DND-41 (cell line): ENCODE measurements at places on chromosomes 1 and 21.

GRCh38 chr1:166418344-166418933, 251.6 kb upstream of the FAM78B start:
- DNase-seq, result no peak

GRCh38 chr1:10779841-10780240, 16.6 kb downstream of the CASZ1 start:
- no peak for DNase-seq

DNA sequence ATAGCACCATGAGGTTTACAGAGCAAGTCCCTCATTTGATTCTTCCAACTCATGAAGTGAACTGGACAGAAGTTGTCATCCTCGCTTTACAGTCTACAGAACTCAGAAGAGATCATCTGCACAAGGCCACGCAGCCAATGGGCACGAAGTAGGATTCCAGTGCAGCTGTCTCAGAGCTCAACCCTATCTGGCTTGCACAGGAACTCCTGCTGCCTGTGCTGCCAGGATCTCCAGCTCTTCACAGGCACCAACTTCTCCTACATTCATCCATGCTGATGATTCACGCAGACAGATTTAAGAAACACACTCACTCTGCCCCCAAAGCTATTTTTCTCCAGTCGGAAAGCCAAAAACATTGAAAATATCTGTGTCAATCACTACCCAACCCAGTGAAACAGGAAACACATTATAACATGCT, 157.0 kb downstream of the RERE start:
- DNase-seq, result no peak

DNA sequence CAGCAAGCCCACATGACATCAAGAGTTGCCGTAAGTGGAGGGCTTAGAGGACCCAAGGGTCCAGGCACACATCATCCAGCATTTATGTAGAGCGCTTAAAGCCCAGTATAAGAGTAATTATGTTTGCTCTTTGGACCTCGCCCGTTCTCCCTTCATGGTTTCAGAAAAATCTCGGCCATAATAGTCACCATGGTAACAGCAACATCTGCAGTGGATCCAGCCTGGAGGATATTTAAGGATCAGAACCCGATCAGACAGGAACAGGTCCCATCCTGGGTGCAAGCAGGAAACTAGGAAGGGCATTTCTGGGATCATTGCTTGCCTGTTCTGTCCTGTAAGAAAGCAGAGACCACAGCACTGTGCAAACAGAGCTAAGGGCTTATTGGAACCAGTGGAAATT, 89.9 kb upstream of the KAZN start:
- DNase-seq, result no peak

DNA sequence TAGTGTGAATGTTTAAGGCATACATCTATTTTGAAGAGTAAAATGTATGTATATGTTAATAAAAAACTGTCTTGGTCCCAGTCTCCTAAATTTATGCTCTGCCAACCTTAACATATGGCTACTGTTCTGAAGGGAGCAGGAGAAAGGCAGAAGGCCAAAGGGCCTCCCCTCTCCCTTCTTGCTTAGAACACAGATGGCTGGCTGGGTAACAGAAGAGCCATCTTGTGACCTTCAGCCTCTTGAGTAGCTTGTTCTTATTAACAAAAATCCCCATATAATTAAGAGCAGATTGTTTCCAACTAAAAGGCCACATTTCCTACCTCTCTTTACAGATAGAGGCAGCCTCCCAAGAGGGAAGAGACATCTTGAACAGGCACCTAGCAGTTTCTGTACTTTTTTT, 36.1 kb downstream of the EPB41 start:
- DNase-seq, result no peak

- no peak for DNase-seq
Observed at GRCh38 chr1:4422504-4423289, 231.7 kb upstream of the AJAP1 start.

- peak; percentile 26 for DNase-seq
Observed at GRCh38 chr1:168553680-168554553, 10.1 kb upstream of the XCL2 start.

DNA sequence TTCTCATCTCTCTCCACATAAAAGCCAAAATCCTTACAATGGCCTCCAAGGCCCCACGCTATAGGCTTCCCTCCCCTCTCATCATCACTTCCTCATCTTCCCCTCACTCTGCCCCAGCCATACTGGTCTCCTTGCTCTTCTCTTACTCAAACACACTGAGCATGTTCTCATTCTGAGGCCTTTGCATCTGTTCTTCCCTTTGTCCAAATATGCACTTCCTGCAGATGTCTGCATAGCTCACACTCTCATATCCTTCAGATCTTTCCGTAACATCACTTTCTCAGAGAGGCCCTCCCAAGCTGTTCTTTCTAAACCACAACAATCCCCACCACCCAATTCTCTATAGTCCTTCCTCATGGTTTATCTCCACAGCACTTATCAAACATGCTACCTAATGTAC, 284.1 kb downstream of the HHIPL2 start:
- peak; percentile 6 for DNase-seq

DNA sequence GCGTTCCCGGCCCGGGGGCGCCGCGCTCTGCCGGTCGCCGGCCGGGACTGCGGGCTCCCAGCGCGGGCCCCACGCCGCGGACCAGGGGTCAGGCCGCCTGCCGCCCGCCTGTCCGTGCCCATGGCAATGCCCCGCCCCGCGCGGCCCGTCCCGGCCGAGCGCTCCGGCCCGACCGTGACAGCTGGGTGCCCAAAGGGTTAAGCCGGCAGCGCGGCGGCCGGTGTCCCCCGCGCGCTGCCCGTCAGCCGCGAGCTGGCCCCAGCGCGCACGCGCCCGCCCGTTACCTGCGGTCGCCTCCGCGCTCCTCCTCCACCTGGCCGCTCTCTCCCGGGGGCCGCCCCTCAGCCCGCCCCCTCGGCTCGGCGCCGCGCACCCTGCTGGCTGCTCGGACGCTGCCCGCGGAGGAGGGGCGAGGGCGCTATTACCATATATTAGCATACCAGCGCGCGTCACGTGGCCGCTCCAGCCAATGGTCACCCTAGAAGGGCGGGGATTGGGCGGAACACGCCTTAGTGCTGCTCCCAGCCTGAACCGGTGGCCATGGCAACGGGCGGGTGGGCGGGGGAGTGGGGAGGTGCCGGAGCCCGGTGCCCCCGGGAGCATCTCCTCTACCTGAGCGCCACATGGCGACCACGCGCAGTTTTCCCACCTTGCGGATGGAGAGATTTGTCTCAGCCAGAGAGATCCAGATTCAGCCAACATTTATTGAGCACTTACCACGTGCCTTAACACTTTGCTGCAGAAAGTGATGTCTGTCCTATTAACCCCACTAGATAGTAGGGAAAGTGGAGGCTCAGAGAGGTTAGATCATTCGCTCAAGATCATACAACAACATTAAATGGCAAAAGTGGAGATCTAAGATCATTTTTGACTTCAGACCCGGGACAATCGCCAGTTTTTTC, at the start of gene PHC2:
TSS of gene PHC2 (minus strand) at position 404 of the 902 bp plus-strand sequence. CDS start 55,556 bp downstream, outside the sequence.
- no peak for DNase-seq

GRCh38 chr1:244496186-244496585, 35.1 kb downstream of the CATSPERE start:
- no peak for DNase-seq

- DNase-seq, result no peak
Observed at GRCh38 chr1:204672069-204672468, 13.5 kb downstream of the LRRN2 start.

- peak; percentile 50 for DNase-seq
Observed at GRCh38 chr1:175338387-175339135, 146.0 kb upstream of the KIAA0040 start.

DNA sequence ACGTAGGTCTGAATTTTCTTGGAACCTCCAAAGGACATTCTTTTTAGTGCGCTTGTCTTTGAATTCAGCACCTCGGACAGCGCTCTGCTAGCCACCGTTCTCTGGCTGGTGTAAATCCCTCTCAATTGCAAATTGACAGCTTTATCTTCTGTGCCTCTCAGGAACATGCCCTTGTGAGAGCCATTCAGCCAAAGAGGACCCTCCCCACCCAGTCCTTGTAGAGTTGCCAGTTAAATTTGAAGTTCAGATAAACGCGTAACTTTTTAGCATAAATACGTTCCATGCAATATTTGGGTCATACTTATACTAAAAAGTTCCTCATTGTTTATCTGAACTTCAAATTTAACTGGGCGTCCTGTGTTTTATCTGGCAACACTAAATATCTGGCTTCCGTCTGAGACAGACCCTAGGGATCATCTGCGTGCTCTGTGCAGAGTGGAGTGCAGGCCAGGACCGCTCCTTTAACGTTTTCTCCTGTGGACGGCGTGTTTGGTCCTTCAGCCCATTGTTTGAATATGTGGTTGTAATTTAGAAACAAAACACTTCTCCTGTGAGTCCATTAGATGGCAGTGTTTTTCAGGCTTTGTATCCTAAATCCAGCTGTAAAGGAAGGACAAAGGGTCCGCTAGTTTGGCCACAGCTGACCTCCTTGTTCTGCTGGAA, 7.0 kb downstream of the KCNAB2 start:
- DNase-seq, result peak; percentile 72

DNA sequence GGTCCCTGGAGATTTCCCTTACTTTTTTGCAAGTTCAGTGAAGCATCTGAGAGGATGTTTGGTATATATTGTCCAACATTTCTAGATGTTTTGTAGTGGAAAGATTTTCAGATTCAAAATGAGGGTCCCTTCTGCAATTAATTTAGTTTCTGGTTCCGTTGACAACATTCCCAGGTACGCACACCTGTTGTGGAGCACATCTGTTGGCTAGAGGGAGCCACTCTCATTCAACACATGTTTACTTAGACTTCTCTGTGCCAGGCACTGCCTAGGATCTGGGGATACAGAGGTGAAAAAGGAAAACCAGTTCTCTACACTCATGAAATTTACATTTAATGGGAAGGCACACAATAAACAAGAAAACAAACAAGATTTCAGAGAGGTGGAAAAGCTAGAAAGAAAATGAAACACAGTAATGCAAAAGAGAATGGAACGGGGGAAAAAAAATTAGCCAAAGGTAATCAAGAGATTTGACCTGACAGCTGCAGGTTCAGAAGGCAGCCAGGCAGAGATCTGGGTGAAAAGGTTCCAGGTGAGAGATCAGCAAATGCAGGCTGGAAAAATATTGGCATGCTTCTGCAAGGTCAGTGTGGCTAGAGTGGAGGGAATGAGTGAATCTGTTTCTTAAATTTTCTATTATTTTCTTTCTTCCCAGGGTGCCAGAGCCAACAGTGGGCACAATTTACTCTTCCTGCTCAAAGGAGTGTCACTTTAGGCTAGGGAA, 48.4 kb upstream of the KAZN start:
- DNase-seq, result no peak

GRCh38 chr1:58468612-58469011, 77.9 kb downstream of the OMA1 start:
- no peak for DNase-seq

- DNase-seq, result no peak
Observed at GRCh38 chr1:65059930-65060538, 88.0 kb upstream of the AK4 start.

DNA sequence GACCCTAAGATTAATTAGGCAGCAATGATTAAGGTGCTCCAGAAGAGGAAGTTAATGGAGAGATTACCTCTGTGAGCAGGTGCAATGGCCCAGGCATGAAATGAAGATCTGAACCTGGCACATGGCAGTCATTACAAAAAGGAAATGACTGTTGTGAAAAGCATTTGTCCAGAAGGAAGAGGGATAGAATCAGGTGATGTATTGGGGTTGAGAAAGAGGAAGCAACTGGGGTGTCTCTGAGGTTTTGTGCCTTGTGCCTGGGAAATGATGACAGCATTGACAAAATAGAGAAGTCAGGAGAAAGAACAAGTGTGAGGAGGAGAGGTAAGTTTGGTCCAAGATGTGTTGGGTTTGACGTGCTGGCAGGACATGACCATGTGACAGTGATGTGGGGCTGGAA, 5.6 kb downstream of the CRCT1 start:
- DNase-seq, result no peak

DNA sequence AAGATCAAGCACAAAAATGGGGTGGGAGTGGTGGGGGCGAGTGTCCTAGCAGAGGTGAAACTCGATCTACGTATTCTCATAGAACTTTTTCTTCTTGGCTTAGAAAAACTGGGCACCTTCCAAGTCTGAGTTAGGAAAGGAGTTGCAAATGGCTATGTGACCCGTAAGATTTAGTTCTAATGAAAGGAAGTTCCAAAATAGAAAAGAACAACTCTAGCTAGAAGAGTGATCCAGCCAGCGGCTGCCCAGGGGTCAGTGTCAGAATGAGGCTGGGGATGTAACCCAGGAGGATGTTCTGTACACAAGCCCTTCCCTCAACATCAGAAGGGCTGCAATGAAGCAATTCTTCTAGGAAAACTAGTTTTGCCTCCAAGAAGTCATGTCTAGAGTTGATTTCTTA, 5.2 kb downstream of the MTARC1 start:
- no peak for DNase-seq

GRCh38 chr1:118272884-118273283, 87.9 kb upstream of the SPAG17 start:
- DNase-seq, result no peak

DNA sequence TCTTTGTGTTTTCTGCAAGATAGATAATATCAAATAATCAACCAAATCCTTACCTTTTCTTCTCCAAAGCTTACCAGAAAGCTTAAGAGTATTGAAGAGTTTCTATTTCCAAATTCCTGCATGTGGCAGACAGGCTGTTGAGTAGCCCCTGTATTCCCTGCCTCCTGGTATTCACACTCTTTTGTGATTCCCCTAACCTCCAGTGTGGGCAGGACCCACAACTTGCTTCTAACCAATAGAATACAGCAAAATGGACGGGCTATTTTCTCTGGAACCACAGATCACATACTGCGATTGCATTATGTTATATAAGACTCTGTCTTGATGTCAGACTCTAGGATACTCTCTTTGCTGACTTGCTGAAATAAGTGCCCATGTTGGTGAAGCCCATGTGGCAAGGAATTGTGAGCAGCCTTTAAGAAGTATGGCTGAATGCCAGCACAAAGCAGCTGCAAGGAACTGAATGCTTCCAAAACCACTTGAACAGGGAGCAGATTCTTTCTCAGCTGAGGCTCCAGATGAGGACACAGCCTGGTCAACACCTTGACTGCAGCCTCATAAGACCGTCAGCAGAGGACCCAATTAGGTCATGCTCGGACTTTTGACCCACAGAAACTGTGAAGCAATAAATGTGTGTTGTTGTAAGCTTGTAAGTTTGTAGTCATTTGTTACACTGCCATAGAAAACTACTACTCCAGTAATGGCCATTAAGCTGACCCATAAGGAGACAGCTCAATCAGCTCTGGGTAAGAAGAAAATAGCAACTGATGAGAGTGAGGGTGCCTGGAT, 47.9 kb upstream of the PLXNA2 start:
- no peak for DNase-seq

DNA sequence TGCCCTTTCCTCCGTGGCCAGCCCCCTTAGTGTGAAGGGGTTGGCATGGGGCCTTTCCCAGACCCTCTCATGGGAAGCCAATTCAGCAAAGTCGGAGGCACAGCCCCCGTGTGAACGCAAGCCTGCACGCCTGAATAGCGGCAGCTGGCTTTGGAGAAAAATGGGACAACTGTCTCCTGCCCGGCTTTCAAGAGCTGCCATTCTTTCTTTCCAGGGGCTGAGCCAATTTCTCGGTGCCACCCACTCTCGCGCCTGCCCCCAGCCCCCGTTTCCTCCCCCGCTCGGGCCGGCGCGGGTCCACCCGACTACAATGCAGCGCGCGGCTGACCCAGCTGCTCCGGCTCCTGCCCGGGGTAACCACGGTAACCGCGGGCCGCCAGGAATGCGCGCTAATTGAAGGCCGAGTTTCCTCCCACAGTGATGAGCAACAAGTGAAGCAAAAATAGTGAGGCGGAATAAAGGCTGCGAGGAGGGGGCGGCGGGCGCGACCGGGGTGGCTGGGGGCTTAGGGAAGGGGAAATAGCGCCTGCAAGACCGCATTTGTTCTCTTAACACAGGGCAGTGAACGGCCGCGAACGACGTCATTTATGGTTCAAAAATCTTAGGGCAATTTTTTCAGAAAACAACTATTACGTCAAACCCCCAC, 27.8 kb downstream of the ILDR2 start:
- no peak for DNase-seq

GRCh38 chr1:41734201-41734970, 184.3 kb downstream of the HIVEP3 start:
- DNase-seq, result no peak
